Osteocyte (in vitro differentiated cells): ENCODE measurements at places on chromosomes 1 and 21. TPM values are rescaled to one million over a fixed set of nuclear protein-coding genes. Genes with fewer than 3 reads are reported as not detected.

Gene AMY2B
- total RNA-seq: 8.2 and 10.0 TPM in 2 replicates

Gene HCN3
- 3.7 and 4.1 TPM in 2 replicates for total RNA-seq

Gene LORICRIN
- total RNA-seq: not detected in 2 replicates

Gene IQCC
- total RNA-seq: 3.0 and 3.1 TPM in 2 replicates

Gene RGL1
- total RNA-seq: 68.1 and 69.4 TPM in 2 replicates

Gene FCRL1
- not detected in 2 replicates for total RNA-seq

Gene ADCY10
- 0.10 and 0.94 TPM in 2 replicates for total RNA-seq

Gene ELAVL4
- total RNA-seq: not detected in 2 replicates

Gene UBL4B
- not detected in 2 replicates for total RNA-seq

Gene PYGO2
- 29.2 and 30.4 TPM in 2 replicates for total RNA-seq

Gene ZBTB8A
- 10.7 and 11.5 TPM in 2 replicates for total RNA-seq

Gene LDLRAD2
- total RNA-seq: not detected in 2 replicates

Gene FCER1G
- not detected in 2 replicates for total RNA-seq

Gene HHIPL2
- 0.13 TPM in 1 of 2 replicates, not detected in the other for total RNA-seq

Gene CNIH3
- total RNA-seq: 4.2 and 5.5 TPM in 2 replicates

Gene ZBTB17
- total RNA-seq: 34.7 and 37.2 TPM in 2 replicates

- no peak for DNase-seq
Measured at GRCh38 chr1:82604524-82604923, 803.8 kb downstream of the ADGRL2 start.

DNA sequence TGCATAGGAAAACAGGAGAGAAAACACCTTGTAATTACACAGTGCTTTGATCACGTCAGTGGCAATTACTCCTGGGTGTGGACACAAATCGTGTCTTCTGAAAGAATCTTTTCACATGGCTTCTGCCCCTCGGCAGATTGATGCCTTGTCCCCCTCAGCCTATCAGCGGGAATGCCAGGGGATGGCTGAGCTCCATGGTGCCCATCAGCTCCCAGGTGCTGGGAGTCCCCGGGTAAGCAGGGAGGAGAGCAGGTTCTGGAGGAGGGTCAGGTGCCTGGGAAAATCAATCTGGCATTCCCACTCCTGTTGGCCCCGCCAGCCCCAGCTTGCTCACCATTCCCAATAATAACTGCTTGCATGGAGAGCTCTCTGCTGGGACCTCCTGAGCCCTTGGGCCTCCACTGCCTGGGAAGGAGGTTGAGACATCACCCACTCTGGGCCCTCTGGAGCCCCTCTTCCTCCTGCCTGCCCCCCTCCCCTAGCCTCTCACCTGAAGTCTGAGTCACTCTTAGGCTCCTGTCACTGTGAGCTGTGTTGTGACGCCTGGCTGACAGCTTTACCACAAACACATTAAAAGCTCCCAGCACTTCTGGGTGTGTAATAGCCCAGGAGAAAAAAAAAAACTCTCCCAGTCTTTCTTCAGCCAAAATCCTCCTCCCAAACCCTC lies 4.9 kb downstream of the CAMK2N1 start:
- DNase-seq: no peak

- no peak for DNase-seq
Measured at GRCh38 chr1:206495493-206496046, 11.8 kb upstream of the RASSF5 start.

DNA sequence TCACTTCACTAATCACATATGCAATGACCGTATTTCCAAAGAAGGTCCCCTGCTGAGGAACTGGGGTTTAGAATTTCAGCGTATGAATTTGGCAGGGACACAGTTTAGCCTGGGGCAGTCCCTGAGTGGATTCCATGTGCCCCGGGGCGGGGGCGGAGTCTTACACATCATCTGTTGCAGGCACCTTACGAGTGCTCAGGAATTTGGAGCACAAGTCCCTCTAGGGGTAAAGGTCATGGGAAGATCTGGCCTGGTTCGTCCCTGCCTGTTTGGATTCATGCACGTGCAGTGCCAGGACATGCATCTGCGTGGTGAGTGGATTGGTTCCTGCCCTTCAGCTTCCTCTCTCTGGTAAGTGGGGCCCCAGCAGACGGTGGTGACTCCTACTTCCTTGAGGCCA lies 208.3 kb upstream of the C1orf174 start:
- DNase-seq: no peak

GRCh38 chr1:26288311-26288941 lies 8.5 kb downstream of the SH3BGRL3 start:
- no peak for DNase-seq

GRCh38 chr1:94142022-94142421 lies 21.1 kb upstream of the ABCA4 start:
- DNase-seq: no peak

GRCh38 chr1:92916899-92917298 lies 44.4 kb downstream of the DIPK1A start:
- DNase-seq: no peak

DNA sequence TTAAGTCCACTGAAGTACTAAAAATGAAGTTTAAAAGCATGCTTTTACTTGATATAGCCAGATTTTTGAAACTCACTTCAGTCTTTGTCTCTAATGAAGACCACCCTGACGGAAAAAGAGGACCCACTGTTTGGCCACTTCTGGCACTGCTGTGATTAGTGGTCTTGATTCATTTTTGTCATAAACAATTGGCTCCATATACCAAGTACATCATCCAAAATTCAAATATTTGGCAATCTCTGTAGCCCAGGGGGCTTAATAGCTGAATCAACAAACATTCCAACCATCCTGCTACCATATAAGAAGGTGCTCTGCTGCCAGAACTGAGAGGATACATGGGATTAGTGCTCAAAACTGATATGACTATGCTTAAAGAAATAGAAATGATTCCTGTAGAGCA lies 156.0 kb downstream of the COL24A1 start:
- no peak for DNase-seq

DNA sequence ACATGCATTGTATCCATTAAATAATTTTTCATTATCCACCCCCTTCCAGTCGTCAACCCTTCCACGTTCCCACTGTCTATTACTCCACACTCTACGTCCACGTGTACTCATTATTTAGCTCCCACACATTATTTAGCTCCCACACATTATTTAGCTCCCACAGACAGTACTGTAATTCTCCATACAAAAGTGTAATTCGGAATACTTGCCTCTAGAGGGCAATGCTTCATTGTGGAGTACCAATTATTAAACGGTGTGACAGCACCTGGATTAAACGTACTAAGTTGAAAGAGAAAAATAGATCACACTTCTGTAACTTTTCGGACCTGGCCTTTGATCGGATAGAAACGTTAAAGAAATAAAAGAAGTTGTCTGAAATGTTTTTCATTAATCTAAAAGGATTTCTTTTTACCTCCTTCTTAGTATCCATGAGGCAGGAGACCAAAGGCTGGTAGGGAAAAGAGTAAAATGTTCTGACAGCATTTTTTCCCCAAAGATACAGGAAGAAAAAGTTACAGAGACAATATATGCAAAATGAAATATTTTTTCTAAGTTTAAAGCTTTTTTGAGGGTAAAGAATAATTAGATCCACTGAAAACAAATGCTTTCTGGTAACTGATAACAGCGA lies 99.2 kb downstream of the LHX8 start:
- DNase-seq: no peak

DNA sequence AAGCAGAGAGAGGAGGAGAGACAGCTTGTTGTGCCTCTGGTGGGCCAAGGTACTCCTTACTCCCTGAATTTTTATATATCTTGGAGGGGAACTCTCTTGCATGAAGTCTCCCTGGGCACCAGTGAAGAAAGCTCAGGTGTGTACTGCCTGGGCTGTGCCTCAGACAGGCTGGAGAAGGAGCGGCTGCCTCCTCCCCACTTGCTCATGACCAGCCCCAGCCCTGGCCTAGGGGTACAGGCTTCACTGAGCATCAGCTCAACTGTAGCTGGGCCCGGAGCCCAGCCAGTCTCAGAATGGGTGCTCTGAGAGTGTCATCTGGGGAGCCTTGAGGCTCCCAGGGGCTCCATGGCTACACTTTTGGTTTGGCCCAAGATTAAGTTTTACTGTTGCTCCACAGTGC lies 44.8 kb upstream of the TENT5C start:
- peak; percentile 53 for DNase-seq

DNA sequence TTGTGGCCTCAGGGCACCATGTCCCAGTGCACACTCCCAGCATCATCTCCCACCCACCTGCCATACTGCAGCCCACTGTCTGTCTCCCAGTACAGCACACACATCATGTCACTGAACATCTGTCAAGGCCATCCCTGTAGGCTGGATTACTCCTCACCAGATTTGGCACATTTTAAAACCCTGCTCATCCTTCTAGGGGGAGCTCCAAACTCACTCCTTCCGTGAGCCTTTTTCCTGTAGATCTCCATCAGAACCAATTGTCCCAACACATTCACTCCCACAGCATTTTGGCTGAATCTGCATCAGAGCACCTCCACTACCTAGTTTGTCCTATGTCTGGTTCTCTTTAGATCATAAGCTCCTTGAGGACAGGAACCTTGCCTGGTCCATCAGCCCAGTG lies 58.6 kb upstream of the GRIK3 start:
- DNase-seq: no peak

DNA sequence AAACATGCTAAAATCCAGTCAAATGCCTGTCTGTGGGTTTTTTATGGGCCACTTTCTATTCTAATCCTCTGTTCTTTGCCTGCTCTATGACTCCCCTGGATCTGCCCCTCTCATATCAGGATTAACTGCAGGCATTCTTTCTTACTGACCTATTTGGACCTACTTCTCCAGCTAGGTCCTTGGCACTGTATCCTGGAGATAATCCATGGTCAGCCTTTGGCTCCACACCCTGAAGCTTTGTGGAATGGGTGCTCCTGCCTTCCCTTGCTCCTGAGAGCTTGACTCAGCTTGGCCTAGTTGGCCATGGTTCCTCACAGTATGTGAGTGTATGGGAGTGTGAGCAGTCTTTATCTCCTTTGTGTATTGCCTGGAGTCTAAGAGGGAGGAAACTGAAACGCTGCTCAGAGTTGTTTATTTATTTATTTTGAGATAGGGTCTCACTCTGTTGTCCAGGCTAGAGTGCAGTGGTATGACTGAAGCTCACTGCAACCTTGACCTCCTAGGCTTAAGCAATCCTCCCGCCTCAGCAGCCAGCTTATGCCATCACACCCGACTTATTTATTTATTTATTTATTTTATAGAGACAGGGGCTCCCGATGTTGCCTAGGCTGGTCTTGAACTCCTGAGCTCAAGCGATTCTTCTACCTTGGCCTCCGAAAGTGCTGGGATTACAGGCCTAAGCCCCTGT lies 28.7 kb upstream of the CDC14A start:
- DNase-seq: no peak

GRCh38 chr21:28872218-28872617 lies 120.5 kb downstream of the LTN1 start:
- DNase-seq: no peak

GRCh38 chr1:200866521-200866920 lies 6.3 kb upstream of the GPR25 start:
- no peak for DNase-seq

DNA sequence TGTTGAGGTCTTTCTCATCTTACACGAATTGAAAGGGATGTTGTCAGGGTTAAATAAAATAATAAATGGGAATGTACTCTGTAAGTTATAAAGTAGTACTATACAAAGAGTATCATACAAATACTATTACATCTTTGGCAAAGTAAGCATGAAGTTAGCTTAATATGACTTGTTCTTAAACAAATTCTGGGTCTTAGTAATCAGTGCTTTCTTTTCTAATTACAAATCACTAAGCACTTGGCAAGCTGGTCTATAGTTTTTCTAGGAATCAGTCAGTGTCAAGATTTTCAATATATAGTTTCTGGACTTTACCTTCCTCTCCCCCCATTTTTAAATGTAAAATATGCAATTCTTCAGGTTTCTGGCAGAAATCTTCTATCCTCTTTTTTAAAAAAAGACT lies 6.9 kb downstream of the LYST start:
- DNase-seq: no peak

DNA sequence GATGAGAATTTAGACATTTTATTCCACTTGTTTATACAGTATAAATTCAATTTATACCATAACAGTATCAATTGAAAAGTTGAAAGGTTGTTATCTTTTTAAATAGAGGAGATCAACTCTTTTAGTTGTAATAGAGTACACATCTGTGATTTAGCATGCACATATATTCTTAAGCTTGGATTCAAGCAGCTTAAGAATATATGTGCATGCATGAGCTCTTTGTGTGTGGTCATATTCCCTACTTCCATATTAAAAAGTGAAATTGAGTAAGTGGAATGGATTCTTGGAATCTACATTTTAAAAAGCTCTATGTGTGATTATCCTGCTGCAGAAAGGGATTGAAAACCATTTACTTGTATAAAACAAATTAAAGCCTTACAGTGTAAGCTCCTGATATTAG lies 71.9 kb downstream of the SYCP1 start:
- DNase-seq: no peak

DNA sequence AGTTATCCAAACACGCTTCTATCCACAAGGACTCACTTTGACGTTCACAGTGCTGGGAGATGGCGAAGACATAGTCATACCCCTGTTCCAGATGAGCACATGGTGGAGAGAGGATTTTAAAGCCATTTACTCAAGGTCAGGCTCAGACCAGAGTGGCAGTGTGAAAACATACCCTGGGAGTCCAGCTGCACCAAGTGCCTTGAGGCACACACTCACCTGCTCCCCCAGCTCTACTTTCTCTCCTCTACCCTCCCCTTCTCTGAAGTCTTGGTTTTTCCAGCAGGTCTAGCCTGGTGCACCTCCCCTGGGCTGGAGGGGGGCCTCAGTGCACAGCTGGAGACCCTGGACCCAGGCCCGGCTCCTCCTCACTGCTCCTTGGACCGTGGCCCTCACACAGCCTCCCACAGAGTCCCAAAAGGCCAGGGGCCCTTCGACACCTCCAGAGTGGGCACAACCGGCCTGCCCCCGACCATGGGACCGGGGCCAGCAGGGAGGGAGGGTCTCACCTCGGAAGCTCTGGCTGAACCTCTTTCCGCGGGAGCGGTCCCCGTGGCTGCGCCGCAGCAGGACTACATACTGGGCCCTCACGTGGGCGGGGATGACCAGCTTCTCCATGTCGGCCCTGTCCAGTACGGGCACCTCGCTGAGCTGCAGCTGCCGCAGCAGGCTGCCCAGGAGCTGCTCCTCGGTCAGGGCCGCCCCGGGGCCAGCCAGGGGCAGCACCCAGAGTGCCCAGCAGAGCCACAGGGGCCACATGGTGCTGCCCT lies 452 bp downstream of the LEFTY2 start:
- DNase-seq: no peak

GRCh38 chr1:61092642-61093041 lies 10.3 kb downstream of the NFIA start:
- no peak for DNase-seq

DNA sequence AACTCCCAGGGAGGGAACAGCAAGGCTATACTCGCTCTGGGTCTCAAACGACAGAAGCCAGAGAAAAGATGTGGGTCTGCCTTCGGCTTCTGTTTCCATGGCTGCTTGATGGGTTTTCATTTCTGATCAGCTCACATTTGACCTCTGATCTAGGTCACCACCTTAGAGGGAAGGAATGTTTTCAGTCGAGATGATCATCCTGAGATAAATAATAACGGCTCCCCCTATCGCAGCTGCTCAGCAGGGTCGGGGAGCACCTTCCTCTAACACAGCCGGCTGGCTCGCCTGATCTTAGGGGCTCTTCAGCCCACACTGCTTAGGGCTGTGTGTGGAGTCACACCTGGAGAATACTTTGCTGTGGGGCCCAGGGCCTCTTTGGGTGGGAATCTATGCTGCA lies 53.1 kb upstream of the ZNF648 start:
- no peak for DNase-seq
